Breast epithelium (tissue), 4 donors: ENCODE measurements at places on chromosomes 7 and 10. TPM values are rescaled to one million over a fixed set of nuclear protein-coding genes. Genes with fewer than 3 reads are reported as not detected.

DNA sequence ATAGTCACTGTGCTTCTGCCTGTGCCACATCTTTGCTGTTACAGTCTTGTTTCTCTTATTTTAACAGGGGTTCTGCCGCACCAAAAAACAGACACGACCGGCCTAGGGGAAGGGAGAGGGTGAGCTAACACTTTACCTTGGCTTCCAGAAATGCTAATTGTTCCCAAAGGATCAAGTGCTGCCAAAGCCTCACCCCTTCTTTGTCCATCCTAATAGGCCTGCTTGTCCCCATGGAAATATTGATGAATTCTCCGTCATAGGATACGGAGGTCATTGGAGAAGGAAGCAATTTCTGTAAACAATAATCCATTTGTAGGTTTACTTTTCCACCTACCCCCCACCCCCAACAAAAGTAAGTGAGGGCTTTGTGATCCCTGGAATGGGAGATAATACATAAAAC, 567.3 kb downstream of the KCNMA1 start:
- no peak for DNase-seq
- no peaks in the 10 kb centered on the region for H3K27me3 ChIP-seq
- H3K27ac ChIP-seq, result no peak overlapping the region
- H3K4me3 ChIP-seq, result no peak overlapping the region
- H3K4me1 ChIP-seq, result no peaks in the 10 kb centered on the region

The OGDHL gene
- total RNA-seq, result not detected

- no peak overlapping the region for H3K4me3 ChIP-seq
- H3K36me3 ChIP-seq, result no peaks in the 10 kb centered on the region
- no peaks in the 10 kb centered on the region for H3K27me3 ChIP-seq
- no peaks in the 10 kb centered on the region for H3K4me1 ChIP-seq
Observed at GRCh38 chr7:2860627-2861133, 16.6 kb upstream of the GNA12 start.

GRCh38 chr10:77226452-77226851, 411.2 kb downstream of the KCNMA1 start:
- H3K27me3 ChIP-seq, result no peaks in the 10 kb centered on the region
- H3K27ac ChIP-seq, result no peak overlapping the region
- no peak overlapping the region for H3K4me3 ChIP-seq
- no peak for DNase-seq
- H3K4me1 ChIP-seq, result no peaks in the 10 kb centered on the region

DNA sequence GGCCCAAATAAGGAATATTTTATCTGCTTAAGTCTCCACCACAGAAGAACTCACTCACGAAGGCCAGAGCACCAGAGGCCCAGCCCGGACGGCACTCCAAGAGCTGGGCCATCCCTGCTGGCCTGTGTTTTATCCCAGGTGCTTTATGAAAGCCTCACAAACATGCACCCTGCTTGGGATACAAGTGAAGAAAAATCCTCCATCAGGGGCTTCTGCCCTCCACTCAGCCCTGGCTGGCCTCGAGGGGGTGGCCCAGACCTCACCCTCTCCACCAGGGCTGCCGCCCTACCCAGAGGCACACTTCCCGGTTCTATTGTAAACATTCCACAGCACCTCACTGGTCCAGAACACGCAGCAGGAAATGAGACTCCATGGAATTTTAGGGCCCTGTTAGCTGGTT, 19.8 kb upstream of the DNAAF5 start:
- no peak overlapping the region for H3K4me3 ChIP-seq
- H3K27me3 ChIP-seq, result no peaks in the 10 kb centered on the region
- no peaks in the 10 kb centered on the region for H3K36me3 ChIP-seq

- H3K36me3 ChIP-seq, result no peaks in the 10 kb centered on the region
- H3K27ac ChIP-seq, result no peak overlapping the region
- H3K4me1 ChIP-seq, result no peaks in the 10 kb centered on the region
- no peak for DNase-seq
- H3K27me3 ChIP-seq, result no peaks in the 10 kb centered on the region
Observed at GRCh38 chr7:29424984-29425309, 138.7 kb upstream of the PRR15 start.

DNA sequence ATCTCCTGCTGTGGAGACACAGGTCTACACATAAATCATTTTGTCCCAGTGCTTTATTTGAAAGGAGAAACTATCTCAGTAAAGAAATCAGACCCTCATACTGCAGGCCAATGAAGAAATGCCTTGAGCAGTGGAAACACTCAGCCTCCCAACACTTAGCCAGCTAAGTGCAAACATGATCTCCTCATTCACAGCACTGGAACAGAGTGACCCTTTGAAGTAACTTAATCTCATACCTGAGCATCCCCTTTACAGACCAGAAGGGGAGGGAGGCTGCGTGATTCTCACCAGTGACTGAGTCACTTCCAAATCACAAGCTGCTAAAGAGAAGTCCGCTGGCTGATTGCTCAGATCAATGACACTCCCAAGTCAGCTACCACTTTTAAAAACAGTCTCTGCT, 4.5 kb downstream of the CHST15 start:
- DNase-seq, result no peak
- peak overlapping the region; percentile 35 for H3K27ac ChIP-seq
- H3K4me1 ChIP-seq, result no peaks in the 10 kb centered on the region
- H3K4me3 ChIP-seq, result peak overlapping the region; percentile 99
- H3K36me3 ChIP-seq, result no peaks in the 10 kb centered on the region
- H3K27me3 ChIP-seq, result no peaks in the 10 kb centered on the region

GRCh38 chr7:105098863-105099515, 85.0 kb downstream of the KMT2E start:
- peak overlapping the region; percentile 14 for H3K27ac ChIP-seq
- no peaks in the 10 kb centered on the region for H3K27me3 ChIP-seq
- no peak overlapping the region for H3K4me3 ChIP-seq
- no peaks in the 10 kb centered on the region for H3K36me3 ChIP-seq
- H3K4me1 ChIP-seq, result no peaks in the 10 kb centered on the region

DNA sequence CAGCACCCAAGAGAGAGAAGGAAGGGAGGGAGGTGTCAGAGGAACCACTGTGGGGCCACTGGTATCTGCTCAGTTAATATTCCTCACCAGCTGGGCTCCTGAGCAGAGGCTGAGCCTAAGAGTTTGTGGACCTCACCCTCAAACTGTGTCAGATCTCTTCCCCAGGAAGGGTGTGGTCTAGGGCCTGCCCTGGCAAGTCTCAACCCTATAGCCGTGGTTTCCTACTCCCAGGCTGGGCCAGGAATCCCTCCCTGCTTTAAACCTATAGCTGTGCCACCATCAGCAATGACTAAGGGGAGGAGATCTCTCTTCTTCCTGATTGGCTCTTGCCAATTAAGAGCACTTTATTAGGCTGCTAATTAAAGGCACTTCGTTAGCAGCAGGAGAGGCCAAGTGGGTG, 29.9 kb downstream of the POLL start:
- no peaks in the 10 kb centered on the region for H3K27me3 ChIP-seq
- no peaks in the 10 kb centered on the region for H3K4me1 ChIP-seq
- no peak overlapping the region for H3K27ac ChIP-seq
- no peak for DNase-seq
- H3K36me3 ChIP-seq, result no peaks in the 10 kb centered on the region
- H3K4me3 ChIP-seq, result no peak overlapping the region

The NAT16 gene
- total RNA-seq, result not detected

DNA sequence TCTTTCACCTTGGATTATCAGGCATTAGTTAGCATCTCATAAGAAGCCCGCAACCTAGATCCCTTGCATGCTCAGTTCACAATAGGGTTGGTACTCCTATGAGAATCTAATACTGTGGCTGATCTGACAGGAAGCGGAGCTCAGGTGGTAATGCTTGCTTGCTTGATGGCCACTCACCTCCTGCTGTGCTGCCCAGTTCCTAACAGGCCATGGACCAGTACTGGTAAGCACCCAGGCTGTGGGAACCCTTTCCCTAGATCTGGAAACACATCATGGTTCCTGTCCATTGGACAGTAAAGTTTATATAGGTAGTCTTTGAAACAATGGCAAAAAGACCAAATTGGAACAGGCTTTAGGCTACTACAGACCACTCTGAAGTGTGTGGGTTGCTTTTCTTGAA, 9.4 kb upstream of the CTTNBP2 start:
- no peaks in the 10 kb centered on the region for H3K27me3 ChIP-seq
- no peak overlapping the region for H3K4me3 ChIP-seq
- H3K36me3 ChIP-seq, result no peaks in the 10 kb centered on the region

The AKR1D1 gene
- total RNA-seq, result 0.59 TPM

The SFRP4 gene
- total RNA-seq, result 27.2 TPM

The SLC16A12 gene
- total RNA-seq, result 4.8 TPM

- no peaks in the 10 kb centered on the region for H3K4me1 ChIP-seq
- no peaks in the 10 kb centered on the region for H3K27me3 ChIP-seq
- DNase-seq, result no peak
- no peak overlapping the region for H3K4me3 ChIP-seq
Observed at GRCh38 chr7:91248996-91249395, 15.2 kb upstream of the FZD1 start.
